SIG-M5 (cell line): ENCODE measurements at places on chromosomes 7 and 10.
A peak's percentile ranks its signal among the peaks of the same experiment; 100 is the strongest.

DNA sequence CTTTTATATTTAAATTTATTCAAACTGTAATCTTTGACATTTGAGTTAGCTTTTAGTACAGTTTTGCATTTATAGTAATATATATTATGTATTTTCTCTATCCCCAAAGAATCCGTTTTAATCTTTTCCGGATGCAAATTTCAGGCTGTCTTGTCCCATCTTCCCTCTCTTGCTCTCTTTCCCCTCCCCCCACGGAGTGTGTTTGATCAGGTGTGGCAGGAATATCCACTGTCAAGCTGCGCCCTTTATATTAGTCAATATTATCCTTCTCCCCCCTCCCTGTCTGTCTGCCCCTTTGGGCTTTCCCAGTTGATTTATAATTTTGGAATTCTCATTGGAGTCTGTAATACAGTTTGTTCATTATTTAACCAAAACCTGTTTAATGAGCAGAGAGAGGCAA, 19.0 kb downstream of the GBF1 start:
- DNase-seq = no peak

DNA sequence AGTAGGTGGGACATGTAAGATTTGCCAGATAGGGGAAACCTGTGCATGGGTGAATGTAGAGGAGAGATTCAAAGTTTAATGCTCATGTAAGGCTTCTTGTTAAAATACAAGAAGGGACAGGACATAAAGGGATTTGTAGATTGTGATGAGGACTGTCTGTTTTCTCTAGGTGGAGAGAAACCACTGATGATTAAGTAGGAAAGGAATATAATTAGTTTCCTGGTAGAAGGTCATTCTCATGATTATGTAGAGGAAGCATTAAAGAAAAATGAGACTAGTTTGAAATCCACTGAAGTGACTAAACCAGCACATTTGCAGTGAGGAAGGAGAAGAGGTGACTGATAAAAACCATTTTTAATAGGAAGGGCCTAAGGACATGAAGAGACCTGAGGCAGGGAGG, 19.6 kb upstream of the MACC1 start:
- no peak for DNase-seq

- no peak for DNase-seq
These were observed 32.4 kb upstream of the KMT2E start for GRCh38 chr7:104981672-104982037.

DNA sequence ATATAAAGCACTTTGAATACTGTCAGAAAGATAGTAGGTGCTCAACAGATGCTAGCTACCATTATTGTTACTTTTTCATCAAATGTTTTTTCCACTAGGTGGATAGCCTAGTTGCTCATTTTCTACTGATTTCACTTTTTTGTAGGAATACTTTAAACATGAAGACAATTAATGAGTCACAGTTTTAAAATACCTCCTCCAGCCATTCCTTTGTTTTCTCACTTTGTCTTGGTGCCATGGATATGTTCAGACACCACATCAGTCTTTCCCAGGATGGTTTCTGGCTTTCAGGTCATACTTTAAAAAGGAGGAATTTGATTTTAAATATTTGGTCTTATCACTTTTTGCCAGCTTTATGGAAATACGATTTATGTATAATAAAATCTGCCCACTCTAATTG, 147.1 kb upstream of the MGMT start:
- no peak for DNase-seq

GRCh38 chr10:100153239-100153825, 32.5 kb downstream of the ERLIN1 start:
- DNase-seq = no peak

- no peak for DNase-seq
These were observed 6.8 kb upstream of the LRRC4 start for GRCh38 chr7:128037880-128038619.

DNA sequence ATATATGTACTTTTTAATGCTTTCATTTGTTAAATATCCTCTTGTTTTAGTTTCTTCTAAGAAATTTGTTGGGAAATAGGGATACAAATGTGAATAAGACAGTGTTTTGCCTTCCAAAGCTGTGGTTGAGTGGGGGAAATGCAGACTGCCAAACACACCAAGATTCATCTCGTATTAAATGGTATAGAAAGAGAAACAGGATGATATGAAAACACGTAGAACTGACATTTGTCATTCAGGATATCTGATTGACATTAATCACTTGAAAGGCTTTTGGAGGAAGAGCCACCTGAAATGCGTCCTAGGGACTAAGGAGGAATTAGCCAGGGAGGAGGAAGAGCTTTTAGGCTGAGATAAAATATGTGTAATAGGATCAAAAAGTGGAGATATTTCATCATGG, 287.4 kb upstream of the SEMA3C start:
- no peak for DNase-seq

- peak; percentile 10 for DNase-seq
These were observed 348.2 kb upstream of the C7orf33 start for GRCh38 chr7:148242294-148242821.

GRCh38 chr10:70683601-70683934, 11.3 kb downstream of the ADAMTS14 start:
- DNase-seq = no peak
